Stimulated activated CD4-positive, alpha-beta T cell treated with anti-CD3 and anti-CD28 coated beads, TNF-alpha, amount 100 ng/mL, for 1 hour (primary cell): ENCODE measurements at places on chromosomes 4 and X.

- DNase-seq = no peak
These were observed 171.7 kb downstream of the SHROOM3 start for GRCh38 chr4:76606645-76607265.

DNA sequence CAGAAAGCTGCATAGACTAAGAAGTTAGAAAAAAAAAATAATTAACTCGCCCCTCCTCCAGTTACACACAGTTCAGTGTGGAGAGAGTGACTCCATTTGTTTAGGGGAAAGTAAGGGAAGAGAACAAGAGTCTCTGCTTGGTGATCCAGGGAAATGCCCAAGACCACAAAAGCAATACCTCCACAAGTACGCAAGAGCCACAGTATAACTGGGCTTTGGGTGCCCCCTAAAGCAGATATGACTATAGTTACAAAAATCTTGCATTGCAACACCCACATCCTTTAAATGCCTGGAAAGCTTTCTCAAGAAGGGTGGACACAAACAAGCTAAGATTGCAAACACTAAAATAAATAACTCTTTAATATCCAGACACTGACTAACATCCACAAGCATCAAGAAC lies 164.2 kb upstream of the NRK start:
- no peak for DNase-seq

GRCh38 chr4:140556372-140557085 lies 12.2 kb downstream of the UCP1 start:
- no peak for DNase-seq

- no peak for DNase-seq
These were observed 140.0 kb downstream of the IDS start for GRCh38 chrX:149365061-149365460.

DNA sequence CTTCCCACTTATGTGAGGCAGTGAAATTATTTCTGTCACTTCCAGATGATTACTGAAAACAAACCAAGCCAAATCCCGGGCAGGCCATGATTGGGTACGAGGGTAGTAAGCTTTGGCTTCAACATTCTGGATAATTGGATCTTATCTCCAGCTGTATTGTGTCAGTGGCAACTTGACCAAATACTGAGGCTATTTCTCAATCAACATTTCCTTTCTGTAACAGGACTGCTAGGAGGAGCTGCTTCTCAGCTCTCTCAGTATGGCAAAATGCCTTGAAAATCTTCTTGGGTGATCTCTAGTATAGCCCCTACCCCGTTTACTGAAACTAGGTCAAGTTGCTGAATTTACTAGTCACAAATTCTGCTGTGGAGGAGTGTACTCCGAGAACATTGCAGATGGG lies 169.3 kb upstream of the FRMPD4 start:
- DNase-seq = no peak

DNA sequence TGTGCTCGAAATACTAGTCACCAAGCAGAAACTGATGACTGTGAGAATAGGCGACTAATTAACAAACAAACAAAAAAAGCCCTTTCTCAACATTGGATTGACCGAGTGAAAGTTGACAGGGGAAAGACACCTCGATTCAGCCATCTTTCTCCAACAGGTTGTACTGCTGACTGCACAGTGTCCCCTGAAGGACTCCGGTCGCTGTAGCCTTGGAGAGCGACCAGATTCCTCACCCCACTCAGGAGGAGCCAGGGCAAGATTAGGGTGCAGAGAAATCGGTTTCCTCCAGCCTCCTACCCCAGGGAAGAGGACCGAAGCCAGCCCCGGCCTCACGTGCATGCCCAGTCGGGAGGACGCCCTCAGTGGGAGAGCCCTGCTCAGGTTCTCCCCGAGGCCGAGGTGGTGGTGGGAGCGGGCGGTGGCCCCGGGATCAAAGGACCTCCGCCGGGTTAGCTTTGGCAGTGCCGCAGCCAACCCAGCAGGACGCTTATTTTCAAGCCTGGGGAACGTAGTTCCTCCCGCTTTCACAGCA lies 1.1 kb upstream of the RAP1GDS1 start:
- DNase-seq = no peak

- DNase-seq = no peak
These were observed 131.3 kb downstream of the ARHGAP10 start for GRCh38 chr4:147863111-147863747.

DNA sequence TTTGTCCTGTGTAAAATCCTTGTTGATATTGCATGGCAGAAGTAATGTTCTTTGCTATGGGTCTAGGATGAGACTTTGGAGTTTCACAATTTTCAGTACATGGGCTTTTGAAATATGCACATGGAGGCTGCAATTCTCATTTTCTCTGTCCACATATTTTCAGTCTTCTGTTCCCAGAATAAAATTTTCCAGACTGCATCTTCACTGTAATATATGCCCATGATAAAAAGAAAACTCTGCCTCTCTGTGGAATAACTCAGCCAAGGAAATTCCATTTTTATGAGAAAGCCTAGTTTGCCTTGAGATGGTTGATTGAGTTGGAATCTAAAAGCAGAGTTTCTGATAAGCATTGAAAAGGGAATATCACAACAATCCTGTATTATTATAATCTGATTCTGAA lies 601.4 kb upstream of the AADAT start:
- DNase-seq = no peak
